ENCODE measurements at places on chromosomes 4 and X.

GRCh38 chr4:33060674-33061542 is 2340.7 kb downstream of the PCDH7 start:
- DNase-seq = peak; percentile 11

GRCh38 chr4:120132935-120133334 is 66.3 kb upstream of the MAD2L1 start:
- no peak for DNase-seq

GRCh38 chr4:34412233-34412632 is 1832.1 kb downstream of the ARAP2 start:
- DNase-seq = no peak

GRCh38 chrX:43822014-43822413 is 60.2 kb downstream of the MAOB start:
- DNase-seq = no peak

DNA sequence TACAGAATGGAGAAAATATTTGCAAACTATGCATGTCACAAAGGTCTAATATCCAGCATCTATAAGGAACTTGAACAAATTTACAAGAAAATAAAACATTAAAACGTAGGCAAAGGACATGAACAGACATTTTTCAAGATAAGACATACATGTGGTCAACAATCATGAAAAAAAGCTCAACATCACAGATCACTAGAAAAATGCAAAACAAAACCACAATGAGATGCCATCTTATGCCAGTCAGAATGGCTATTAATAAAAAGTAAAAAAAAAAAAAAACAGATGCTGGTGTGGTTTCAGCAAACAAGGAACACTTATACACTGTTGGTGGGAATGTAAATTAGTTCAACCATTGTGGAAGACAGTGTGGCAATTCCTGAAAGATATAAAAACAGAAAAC is 75.8 kb upstream of the IL13RA2 start:
- DNase-seq = no peak

GRCh38 chr4:126137782-126138170 is 823.0 kb downstream of the FAT4 start:
- DNase-seq = no peak
